ENCODE measurements at places on chromosomes 11 and 22.

DNA sequence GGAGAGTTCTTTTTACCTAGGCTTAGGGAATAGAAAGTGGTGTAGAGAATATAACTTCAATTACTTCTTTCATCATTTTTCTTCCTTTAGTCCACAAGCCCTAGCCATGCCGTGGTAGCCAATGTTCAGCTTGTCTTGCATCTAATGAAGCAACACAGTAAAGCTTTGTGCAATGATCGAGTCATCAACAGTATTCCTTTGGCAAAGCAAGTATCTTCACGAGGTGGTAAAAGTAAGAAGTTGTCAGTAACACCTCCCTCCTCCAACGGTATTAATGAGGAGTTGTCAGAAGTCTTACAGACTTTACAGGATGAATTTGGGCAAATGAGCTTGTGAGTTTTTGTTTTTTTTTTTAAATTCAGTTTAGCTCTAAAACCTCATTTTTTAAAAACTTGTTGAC lies 37.4 kb downstream of the CEP57 start:
- no peak for DNase-seq

DNA sequence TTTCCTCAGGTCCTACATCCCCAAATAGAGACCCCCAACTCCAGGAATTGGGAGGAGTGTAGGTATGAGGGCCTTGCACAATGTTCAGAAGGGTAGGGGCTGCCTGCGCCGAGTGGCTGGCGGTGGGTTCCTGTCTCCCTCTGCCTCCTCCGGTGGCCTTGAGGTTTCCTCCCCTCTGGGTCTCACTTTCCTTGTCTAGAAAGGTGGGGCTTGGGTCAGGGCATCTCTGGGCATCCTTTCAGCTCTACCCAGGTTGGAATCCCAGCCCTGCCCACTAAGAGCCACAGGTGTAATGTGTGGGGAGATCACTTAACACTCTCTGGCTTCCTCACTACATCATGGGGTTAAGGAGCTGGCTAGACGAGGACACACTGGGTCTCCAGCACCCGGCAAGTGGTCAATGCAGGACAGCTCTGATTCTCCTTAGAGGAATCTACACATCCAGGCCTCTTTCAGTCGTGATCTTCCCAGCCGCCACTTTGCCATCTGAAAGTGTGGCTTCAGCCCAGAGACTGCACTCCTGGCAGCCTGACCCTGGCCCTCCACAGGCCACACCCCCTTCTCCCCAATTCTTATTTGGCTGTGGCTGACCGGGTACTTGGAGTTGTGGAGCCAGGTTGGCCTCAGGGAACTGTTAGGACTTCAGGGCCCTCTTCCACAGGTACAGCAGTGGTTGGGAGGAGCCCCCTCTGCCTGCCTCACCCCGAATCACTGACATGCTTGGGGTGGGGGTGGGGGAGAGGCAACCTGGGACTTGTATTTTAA lies 22.1 kb downstream of the PRDM11 start:
- DNase-seq = no peak

DNA sequence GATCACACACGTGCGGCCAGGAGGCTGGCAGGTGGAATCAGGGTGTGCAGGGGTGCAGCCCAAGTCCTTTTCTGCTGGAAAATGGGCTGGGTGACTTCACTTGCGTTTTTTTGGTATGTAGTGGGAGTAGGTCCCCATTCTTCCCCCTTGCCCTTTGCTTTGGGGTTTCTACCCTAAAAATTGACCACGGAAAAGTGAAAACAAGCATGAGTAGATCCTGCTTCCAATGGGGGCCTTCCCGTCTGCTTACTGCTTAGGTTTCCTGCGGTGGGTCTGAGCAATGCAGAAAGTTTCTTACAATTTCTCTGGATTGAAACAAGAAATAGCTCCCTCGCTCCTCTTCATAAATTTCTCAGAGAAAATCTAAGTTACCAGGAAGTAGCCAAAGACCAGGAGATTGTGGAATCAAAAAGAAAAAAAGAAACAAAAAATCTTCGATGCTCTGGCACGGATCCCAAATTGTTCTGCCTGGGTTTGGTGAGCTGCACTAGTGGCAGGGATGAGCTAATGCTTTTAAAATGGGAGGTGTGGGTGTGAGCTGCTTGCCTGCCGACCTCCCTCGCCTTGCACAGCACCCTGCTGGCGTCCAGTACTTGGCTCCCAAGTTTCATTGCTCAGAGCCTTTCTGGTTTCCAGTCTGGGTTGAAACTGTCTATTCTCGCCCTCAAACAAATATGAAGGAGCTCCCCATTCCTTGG lies 2.4 kb downstream of the TIMP3 start:
- DNase-seq = no peak

GRCh38 chr11:86459682-86460460 lies 85.2 kb downstream of the CCDC81 start:
- no peak for DNase-seq

GRCh38 chr11:82792822-82793569 lies 59.3 kb upstream of the FAM181B start:
- no peak for DNase-seq

- DNase-seq = no peak
Observed at GRCh38 chr11:40393511-40393910, 1065.9 kb downstream of the LRRC4C start.

DNA sequence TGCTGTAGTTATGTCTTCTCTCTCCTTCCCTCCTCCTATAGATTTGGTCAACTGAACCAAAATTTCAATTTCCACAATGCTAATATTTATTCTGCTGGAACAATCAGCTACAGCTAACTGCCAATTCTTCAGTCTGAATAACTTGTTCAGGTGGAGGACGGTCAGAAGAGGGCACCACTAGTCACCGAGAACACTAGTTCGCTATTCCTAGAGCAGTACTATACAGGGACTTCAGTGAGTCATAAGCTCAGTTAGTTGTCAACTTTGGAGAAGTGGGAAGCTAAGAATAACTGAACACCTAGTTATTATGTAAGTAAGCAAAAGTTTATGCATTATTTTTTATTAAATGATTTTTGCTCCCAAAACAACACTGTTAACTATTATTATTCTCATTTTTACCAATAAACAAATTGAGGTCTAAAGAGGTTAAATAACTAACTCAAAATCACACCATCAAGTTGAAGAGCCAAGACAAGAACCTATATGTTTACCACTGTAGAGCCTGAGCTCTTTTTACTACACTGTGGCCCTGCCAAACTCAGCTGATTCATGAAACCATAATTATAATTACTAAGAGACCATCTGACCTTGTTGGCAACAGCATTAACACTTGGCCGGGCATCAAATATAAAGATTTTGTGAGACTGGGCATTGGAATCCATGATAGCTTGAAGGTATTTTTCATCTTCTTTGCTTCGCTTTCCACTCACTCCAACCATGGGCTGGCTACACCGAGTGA lies 59.0 kb downstream of the CEP57 start:
- no peak for DNase-seq

DNA sequence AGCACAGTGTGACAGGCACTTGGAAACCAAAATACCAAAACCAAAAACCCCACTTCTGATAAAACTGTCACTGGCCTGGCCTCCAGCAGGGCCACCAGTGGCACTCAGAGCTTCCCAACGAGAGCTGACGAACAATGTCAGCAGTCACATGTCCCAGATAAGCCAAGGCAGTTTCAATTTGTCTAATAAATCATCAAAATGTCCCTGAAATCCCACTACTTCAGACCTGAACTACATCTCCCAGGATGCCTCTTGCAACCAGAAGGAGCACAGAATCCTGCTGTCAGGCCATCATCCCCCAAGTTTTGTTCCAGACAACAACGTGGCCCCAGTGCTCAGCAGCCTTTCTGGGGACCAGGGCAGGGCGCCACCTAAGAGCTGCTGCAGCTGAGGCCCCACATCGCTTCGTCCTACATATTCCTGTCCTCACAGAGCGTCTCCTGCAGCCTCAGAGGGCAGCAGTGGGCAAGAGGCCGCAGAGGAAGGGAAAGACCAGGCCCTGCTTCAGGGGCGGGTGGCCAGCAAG lies 25.1 kb downstream of the LRFN4 start:
- DNase-seq = no peak

DNA sequence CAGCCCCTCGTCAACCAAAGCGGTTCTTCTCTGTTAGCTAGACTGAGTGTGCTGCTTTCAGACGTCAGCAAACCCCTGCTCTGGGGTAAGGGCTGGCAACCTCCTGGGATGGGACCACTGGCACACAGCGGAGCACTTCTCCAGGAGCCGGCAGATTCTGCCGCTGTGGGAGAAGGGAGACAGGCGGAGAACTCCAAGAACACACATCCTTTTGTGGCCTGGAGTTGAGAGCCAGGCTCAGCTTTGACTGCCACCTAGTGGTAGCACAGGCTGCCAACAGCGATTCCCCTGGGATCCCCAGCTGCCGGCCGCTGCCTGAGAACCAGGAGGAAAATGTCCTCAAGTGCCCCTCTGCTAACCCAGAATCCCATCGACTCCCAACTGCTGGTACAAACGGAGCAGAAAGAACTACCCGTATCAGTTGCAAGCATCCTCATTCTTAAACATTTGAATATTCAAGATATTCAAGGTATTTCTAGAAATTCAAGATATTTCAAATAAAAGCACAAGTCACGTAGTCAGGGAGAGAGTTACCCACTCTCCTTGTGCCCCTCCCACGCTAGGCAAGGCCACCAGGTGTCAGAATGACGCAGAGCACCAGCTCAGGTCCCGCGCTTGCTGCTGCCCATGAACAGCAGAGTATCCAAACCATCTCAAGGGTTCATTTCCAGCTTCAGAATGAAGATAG lies 4.9 kb downstream of the LTO1 start:
- DNase-seq = peak; percentile 40

DNA sequence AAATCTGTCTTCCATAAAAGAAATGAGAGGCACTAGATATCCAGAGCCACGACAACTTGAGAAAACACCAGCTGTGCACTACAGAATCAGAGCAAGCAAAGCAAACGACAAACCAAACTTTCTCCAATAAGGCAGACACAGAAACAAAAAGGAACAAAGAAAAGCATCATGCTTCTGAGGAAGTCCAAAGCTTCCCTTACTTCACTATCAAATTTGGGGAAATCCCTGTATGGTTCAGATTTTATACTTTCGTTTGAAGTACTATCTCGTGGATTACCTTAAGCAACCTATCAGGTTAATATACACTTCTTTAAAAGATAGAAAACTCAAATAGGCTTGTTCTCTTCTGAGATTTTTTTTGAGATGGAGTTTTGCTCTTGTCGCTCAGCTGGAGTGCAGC lies 27.7 kb downstream of the ALG9 start:
- DNase-seq = no peak

GRCh38 chr11:19723572-19724342 lies 11.1 kb downstream of the NAV2 start:
- DNase-seq = peak; percentile 59

- no peak for DNase-seq
Observed at GRCh38 chr11:26698224-26698623, 23.6 kb downstream of the SLC5A12 start.

GRCh38 chr11:2265396-2265795 lies 5.0 kb downstream of the ASCL2 start:
- no peak for DNase-seq

- no peak for DNase-seq
Observed at GRCh38 chr11:11579012-11579988, 42.5 kb downstream of the GALNT18 start.

DNA sequence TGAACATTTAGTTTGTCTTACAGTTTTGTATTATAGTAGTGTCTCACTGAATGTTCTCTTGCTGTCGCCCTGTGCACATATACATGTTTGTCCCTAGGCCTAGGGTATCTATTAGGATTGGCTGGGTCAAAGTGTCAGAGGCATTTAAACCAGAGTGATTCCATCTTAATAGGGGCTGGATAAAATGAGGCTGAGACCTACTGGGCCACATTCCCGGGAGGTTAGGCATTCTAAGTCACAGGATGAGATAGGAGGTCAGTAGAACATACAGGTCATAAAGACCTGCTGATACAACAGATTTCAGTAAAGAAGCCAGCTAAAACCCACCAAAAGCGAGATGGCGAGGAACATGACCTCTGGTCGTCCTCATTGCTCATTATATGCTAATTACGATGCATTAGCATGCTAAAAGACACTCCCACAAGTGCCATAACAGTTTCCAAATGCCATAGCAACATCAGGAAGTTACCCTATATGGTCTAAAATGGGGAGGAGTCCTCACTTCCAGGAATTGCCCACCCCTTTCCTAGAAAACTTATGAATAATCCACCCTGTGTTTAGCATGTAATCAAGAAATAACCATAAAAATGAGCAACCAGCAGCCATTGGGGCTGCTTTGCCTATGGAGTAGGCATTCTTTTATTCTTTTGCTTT lies 82.6 kb downstream of the LDLRAD3 start:
- DNase-seq = no peak

GRCh38 chr11:11420899-11421285 lies 67.8 kb upstream of the CSNK2A3 start:
- DNase-seq = no peak

- no peak for DNase-seq
Observed at GRCh38 chr22:40593460-40594273, 42.9 kb downstream of the MRTFA start.

DNA sequence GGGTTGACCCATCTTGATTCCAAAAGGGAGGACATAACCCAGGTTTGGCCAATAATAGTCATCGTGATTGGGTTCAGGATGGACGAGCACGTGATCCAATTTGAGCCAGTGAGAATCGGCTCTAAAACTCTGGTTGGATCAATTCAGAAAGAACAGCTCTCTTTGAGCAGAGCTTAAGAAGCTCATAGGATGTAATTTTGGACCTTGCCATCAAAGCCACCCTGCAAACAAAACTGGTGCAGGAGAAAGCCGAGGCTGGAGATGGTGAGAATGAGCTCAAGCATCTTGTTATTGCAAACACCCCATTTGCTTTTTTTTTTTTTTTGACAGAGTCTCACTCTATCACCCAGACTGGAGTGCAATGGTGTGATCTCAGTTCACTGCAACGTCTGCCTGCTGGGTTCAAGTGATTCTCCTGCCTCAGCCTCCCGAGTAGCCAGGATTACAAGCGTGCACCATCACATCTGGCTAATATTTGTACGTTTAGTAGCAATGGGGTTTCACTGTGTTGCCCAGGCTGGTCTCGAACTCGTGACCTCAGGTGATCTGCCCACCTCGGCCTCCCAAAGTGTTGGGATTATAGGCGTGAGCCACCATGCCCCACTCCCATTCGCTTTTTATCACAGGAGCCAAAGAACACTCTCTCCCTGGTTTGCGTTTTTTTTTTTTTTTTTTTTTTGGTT lies 13.8 kb upstream of the MIAT start:
- DNase-seq = peak; percentile 74

- no peak for DNase-seq
Observed at GRCh38 chr11:47326198-47326597, 26.3 kb downstream of the MYBPC3 start.

DNA sequence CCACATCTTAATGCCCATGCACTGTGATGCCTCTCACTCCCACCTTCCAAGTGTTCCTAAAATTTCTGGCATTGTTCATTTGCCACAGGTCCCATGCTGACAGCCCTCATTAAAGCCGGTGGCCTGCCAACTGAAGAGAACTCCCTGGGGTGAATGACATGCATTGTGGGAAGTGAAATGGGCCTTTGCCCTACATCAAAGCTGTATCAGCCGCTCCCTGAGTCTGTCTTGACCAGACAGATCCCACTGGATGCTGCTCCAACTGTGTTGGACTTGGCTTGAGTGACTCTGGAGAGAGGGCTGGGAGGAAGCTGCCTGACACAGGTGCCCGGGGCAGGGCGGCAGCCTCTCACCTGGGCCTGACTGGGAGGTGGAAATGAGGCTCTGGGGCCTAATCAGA lies 8.8 kb upstream of the SEC14L4 start:
- no peak for DNase-seq
